ENCODE measurements at places on chromosomes 3 and 15.

- no peak for DNase-seq
Measured at GRCh38 chr3:179081885-179082284, 10.3 kb upstream of the ZMAT3 start.

GRCh38 chr3:24829629-24830229 is 335.1 kb upstream of the THRB start:
- no peak for DNase-seq

DNA sequence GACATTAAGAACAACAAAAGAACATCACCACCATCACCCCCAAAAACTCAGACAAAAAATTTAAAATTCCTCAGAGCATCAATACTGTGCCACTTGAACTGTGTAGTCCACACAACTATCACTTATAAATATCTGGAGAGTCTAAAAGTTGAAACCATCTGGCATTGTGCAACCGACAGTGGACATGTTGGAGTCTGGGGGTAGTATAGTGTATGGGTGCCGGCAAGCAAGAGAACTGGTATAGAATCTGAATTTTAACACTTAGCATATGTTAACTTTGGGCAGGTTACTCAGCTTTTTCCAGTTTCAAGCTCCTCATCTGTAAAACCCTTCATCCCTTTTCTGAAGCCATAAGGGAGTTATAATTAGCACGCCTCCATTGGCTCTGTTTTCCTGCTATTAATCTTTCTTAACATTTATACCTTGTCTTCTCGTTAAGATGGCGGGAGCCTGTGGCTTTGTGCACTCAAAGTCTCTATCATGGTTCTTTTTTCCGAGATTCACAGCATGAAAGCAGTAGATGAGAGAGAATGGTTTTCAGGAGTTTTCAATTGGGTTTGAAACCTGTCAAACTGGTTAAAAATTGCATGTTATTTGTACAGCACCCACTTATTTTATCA is 255.7 kb upstream of the TBL1XR1 start:
- DNase-seq: no peak

GRCh38 chr3:143002083-143002712 is 828 bp downstream of the U2SURP start:
- DNase-seq: no peak

- no peak for DNase-seq
Measured at GRCh38 chr15:39968273-39969001, 34.5 kb downstream of the EIF2AK4 start.

- DNase-seq: no peak
Measured at GRCh38 chr3:159917141-159917540, 71.5 kb upstream of the IL12A start.

GRCh38 chr15:39625856-39626255 is 45.0 kb downstream of the THBS1 start:
- DNase-seq: no peak

DNA sequence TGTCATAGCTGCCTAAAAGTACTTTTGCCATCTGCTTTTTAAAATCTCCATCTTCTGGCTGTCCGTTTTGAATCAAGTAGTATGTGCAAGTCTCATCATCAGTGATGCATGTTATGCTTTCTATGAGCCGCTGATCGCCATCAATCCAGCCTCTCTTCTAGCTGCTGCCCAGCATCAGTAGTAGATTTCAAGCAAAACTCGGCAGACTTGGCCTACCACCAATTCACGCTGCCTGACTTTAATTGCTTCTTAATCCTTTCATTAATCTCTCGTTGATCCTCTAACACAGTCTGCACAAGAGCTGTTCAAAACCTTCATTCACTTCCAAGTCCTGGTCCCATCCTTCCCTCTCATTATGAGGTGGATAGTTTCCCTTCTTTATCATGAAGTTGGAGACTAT is 104.9 kb downstream of the NSUN3 start:
- DNase-seq: no peak

DNA sequence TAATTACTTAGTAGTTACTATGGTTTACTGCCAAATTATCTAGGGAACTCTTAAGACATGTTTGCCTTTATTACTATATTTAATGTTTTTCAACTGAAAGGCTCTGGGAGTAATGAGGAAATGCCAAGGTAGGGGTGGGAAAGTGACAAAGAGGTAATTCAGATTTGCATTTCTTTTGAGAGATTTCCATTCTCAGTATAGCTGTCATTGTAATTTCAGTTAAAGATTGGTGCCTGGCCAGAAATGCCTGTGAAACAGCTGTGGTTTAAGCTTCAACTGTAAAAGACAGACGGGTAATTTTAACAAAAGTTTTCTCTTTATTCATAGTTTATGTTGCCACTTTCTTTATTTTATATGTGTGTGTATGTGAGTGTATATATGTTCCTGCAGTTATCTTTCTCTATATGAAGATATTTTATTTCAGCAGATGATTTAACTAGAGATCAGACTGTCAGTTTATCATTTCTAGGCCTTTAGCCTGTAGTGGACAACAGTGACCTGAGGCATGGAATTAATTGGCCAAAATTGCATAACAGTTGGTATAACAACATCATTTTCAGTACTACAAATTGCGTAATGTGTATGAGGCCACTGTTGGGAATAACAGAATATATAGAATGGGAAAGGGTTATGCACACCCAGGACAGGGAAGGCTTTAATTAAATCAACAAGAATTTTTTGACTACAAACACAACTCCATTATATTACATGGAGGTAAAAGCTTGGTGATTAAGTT is 119.0 kb downstream of the BBX start:
- no peak for DNase-seq

DNA sequence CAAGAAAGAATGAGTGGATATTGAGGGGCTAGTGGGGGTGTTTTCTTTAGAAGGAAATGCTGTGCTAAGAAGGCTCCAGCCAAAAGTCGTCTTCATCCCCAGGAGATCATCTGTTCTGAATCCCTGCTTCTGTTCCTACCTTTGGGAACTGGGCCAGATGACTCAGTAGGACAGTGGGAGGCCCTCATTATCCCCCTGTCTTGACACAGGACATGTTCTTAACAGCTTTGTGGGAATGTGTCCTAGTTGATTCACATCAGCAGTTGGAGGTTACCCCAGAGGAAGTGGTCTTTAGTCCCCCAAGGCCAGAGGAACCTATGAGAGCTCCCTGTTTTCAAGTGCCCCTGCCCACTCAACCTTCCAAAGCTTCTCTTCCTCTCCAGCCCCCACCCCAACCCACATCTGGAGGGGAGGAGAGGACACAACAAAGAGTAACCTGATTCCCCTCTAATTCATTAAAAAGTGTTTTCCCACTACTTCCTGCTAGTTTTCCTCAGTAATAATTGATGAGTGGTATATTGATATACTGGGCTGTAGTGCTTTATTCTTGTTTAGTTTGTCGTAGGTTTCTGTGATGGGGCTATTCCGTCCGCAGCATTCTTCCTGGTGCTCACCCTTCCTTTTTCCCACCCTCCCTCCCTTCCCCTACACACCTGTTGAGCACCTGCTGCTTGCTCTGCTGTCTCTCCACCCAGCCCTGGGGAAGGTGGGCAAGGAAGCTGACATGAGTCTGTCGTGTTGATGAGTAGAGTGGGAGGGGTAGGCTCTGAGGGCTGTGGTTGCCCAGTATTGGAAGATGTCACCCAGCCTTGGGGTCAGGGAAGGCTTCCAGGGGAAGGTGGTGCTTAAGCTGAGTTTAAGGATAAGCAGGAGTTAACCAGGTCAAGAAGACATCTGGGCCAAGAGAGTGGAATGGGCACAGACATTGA is 9.3 kb downstream of the PXYLP1 start:
- no peak for DNase-seq

DNA sequence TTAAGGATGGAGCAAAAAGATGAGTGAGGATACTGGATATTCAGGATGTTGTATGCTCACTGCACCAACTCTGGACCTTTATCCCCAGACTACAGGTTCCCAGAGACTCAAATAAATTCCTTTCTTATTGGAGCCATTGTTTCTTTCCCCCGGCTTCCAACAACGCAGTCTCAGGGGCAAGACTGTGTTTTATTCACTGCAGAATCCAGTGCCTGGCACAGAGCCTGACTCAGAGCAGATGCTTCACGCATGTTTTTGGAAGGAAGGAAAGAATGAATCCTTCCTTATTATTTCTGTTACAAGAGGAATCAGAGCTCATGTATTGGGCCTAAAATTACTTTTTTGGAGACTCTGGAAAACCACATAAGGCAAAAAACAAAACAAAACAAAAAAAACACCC is 96.0 kb upstream of the VGLL4 start:
- DNase-seq: no peak

- no peak for DNase-seq
Measured at GRCh38 chr15:87263871-87264270, 992.7 kb downstream of the NTRK3 start.

GRCh38 chr3:46713050-46713897 is 4.4 kb downstream of the PRSS50 start:
- DNase-seq: no peak

GRCh38 chr3:108610651-108611050 is 21.1 kb downstream of the DZIP3 start:
- DNase-seq: no peak

DNA sequence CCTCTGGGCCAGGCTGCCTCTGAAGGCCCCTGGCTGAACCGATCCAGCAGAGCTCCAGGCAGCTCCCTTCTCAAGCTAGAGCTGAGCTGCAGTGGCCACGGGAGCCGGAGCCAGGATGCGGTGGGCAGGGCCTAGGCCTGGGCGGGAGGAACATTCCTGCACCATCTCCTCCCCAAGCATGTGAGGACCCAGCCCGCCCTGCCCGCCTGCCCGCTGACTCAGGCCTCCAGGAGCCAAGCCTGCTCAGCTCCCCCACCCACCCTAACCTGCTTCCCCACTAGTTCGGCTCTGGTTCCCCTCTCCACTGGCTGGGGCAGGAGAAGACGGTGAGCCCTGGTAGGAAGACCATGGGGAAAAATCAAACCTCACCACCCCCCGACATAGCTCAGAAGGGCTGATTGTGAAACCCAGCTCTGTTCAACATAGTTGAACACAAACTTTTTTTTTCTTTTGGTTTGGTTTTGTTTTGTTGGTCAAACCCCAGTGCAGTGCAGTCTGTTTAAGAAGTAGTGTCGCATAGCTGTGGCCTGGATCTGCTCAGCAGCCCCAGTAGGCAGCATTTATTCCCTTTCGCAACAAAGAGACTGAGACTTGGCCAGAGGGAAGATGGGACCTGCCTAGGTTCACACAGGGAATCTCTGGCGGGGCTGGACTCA is 13.5 kb downstream of the SNX33 start:
- DNase-seq: no peak

All from stimulated activated CD8-positive, alpha-beta memory T cell treated with anti-CD3 and anti-CD28 coated beads, Interleukin-4, amount 100 ng/mL, for 48 hours (primary cell).